ENCODE measurements at places on chromosomes 12 and 14. TPM values are rescaled to one million over a fixed set of nuclear protein-coding genes. Genes with fewer than 3 reads are reported as not detected.
A peak's percentile ranks its signal among the peaks of the same experiment; 100 is the strongest.

- peaks cover 58% of the 10 kb centered on the region for H3K4me1 ChIP-seq
- peak overlapping the region; percentile 64 for H3K4me3 ChIP-seq
- peaks cover 77% of the 10 kb centered on the region for H3K27me3 ChIP-seq
- H3K36me3 ChIP-seq, result no peaks in the 10 kb centered on the region
Measured at GRCh38 chr14:104139460-104140212, 1.2 kb downstream of the KIF26A start.

GRCh38 chr12:63362166-63362565 lies 211.2 kb upstream of the AVPR1A start:
- no peak for DNase-seq
- no peak overlapping the region for H3K27ac ChIP-seq
- H3K4me1 ChIP-seq, result no peaks in the 10 kb centered on the region
- H3K27me3 ChIP-seq, result no peaks in the 10 kb centered on the region
- no peak overlapping the region for H3K4me3 ChIP-seq

APAF1 gene
- total RNA-seq, result 40.4 TPM

DNA sequence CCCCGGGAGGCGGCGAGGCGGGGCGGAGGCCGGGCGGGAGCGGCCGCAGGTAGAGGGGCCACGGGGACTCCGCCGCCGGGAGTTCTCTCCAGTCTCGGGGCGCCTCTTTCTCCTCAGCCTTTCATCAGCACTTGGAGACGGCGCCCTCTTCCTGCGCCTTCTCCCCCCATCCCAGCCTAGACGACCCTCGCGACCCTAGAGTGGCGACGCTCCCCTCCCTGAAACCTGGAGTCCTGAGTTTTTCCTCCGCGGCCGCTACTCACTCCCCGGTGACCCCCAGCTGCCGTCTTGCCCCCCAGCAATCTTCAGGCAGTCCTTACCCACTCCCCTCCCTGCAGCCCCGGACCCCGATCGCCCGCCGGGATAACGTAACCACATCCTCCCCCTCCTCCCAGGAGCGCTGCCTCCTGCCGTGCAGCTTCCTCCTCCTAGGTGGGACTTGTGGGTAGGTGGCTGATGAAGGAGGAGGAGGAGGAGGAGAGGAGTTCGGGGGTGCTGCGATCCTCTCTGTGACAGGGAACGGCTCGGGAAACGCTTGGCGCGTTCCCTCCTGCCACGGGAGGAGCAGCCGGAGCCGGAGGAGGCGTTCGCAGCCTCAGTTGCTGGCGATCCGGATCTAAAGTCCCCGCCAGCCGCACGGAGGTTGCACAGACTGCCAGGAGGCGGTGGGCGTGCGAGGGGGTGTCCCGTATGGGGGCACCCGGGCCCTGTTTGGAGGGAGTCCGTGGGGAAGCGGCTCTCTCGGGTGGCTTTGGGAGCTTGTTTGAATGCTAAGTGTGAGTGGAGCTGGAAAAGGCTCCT lies 891 bp downstream of the PLEKHA5 start:
- H3K27me3 ChIP-seq, result no peaks in the 10 kb centered on the region
- peaks cover 3% of the 10 kb centered on the region for H3K4me1 ChIP-seq
- H3K36me3 ChIP-seq, result no peaks in the 10 kb centered on the region
- peak overlapping the region; percentile 70 for H3K4me3 ChIP-seq

GRCh38 chr14:89607453-89607852 lies 190.4 kb upstream of the FOXN3 start:
- H3K36me3 ChIP-seq, result no peaks in the 10 kb centered on the region
- H3K27ac ChIP-seq, result no peak overlapping the region
- H3K27me3 ChIP-seq, result no peaks in the 10 kb centered on the region

ITGB7 gene
- 75.5 TPM for total RNA-seq

- DNase-seq, result no peak
- no peaks in the 10 kb centered on the region for H3K4me1 ChIP-seq
- no peaks in the 10 kb centered on the region for H3K36me3 ChIP-seq
- H3K27me3 ChIP-seq, result no peaks in the 10 kb centered on the region
Measured at GRCh38 chr12:125271892-125272291, 206.7 kb downstream of the AACS start.

GRCh38 chr14:105839425-105840265 lies 313.3 kb downstream of the TMEM121 start:
- no peak overlapping the region for H3K27ac ChIP-seq
- H3K36me3 ChIP-seq, result no peaks in the 10 kb centered on the region
- no peak for DNase-seq
- no peak overlapping the region for H3K4me3 ChIP-seq
- H3K4me1 ChIP-seq, result no peaks in the 10 kb centered on the region

SLC17A8 gene
- not detected for total RNA-seq

- peak overlapping the region; percentile 36 for H3K27ac ChIP-seq
- peaks cover 3% of the 10 kb centered on the region for H3K27me3 ChIP-seq
- no peaks in the 10 kb centered on the region for H3K4me1 ChIP-seq
- H3K4me3 ChIP-seq, result no peak overlapping the region
- no peaks in the 10 kb centered on the region for H3K36me3 ChIP-seq
Measured at GRCh38 chr12:9244894-9245293, 36.7 kb upstream of the PZP start.

KRT81 gene
- not detected for total RNA-seq

GRCh38 chr12:114368685-114369452 lies 37.1 kb downstream of the TBX5 start:
- no peaks in the 10 kb centered on the region for H3K4me1 ChIP-seq
- H3K4me3 ChIP-seq, result no peak overlapping the region
- no peak overlapping the region for H3K27ac ChIP-seq
- no peaks in the 10 kb centered on the region for H3K27me3 ChIP-seq
- no peak for DNase-seq
- no peaks in the 10 kb centered on the region for H3K36me3 ChIP-seq

APOLD1 gene
- 21.4 TPM for total RNA-seq

DIO3 gene
- 0.20 TPM for total RNA-seq

DNA sequence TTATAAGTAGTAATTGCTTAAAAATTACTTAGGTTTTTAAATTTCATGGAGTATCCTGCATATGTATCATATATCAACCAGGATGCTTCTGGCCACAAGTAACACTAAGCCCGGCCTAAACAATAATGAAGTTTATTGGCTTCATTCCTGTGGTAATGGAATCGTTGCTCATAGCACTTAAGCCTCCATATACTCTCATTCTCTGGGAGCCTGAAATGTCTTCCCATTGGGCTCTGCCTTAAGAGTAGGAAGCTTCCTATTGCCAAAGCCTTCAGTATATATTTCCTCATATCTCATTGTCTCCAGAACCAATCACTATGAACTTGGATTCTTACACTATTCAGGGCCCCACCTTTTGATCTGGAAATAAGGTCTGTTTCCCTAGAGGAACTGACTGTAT lies 83.8 kb upstream of the DNM1L start:
- no peak for DNase-seq
- H3K4me3 ChIP-seq, result no peak overlapping the region
- H3K27ac ChIP-seq, result no peak overlapping the region
- no peaks in the 10 kb centered on the region for H3K4me1 ChIP-seq
- no peaks in the 10 kb centered on the region for H3K36me3 ChIP-seq
- no peaks in the 10 kb centered on the region for H3K27me3 ChIP-seq

DNA sequence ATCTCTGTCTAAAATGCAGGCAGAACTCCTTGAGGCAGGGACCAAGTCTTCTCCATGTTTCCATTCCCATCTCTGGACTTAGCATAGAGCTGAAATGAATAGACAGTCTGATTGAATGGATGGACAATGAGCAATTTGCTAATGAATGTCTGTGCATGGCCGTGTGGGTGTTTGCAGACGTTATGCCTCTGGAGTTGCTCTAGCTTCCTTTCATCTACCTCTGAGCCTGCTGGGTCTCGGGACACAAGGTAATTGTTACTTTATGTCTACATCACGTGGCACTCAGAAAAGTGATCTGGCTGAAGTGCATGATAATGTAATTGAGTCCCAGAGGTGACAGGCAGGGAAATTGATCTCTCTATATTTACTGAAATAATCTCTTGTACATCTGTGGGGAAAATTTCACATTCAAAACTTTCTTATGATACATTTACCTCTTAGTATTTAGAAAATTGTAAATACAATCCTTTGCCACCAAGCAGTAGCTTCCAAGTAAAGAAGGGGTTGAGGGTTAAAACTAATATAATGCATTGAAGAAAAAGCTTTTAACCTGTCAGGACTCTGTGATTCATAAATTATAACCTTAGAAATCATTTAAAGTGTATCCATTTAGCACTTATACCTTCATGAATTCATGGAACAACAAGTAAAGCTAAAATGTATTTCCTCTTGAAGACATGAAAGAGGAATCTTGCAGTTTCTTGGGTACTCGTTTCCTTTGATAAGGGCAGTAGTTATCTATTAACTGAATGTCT lies 424.1 kb downstream of the APAF1 start:
- H3K4me1 ChIP-seq, result no peaks in the 10 kb centered on the region
- no peak overlapping the region for H3K27ac ChIP-seq
- H3K36me3 ChIP-seq, result no peaks in the 10 kb centered on the region
- no peak overlapping the region for H3K4me3 ChIP-seq
- H3K27me3 ChIP-seq, result no peaks in the 10 kb centered on the region

DNA sequence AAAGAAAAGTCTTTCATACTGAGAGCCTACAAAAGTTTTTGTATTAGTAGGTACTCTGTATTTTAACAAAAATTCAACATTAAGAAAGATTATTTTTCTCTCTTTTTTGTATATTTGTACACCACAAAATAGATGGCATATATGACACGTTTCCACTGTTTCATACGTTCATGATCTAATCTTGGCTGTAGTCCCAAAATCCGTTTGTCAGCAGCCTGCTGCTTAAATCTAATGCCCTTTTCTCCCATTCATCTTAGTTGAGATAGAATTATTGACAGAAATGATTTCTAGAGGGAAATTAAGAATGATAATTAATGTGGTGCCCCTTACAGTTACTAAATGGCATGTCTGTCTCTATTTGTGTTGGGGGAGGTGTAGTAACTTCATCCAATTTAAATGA lies 140.7 kb upstream of the NOVA1 start:
- H3K36me3 ChIP-seq, result no peaks in the 10 kb centered on the region
- H3K4me3 ChIP-seq, result no peak overlapping the region
- no peaks in the 10 kb centered on the region for H3K27me3 ChIP-seq
- no peaks in the 10 kb centered on the region for H3K4me1 ChIP-seq

DEGS2 gene
- total RNA-seq, result 1.2 TPM

DNA sequence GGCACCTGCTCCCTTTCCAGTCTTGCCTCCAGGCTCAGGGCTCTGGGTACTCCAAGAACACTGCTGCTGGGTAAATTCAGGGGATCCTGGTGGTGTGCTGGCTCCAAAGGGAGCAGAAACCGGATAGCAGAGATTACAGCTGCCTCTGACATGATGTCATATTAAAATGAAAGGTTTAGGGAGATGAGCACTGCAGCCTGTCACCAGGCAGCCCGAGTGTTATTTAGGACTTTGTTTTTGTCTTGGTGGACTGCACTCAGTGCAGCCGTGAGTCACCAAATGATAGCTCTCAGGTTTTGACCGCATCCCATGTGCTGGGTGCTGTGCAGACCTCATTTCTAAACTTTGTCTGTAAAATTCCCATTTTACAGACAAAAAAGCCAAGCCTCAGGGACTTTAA lies 266.0 kb upstream of the CRY1 start:
- H3K4me1 ChIP-seq, result no peaks in the 10 kb centered on the region
- no peak for DNase-seq
- peaks cover 2% of the 10 kb centered on the region for H3K27me3 ChIP-seq
- H3K27ac ChIP-seq, result no peak overlapping the region
- no peak overlapping the region for H3K4me3 ChIP-seq

- no peaks in the 10 kb centered on the region for H3K27me3 ChIP-seq
- DNase-seq, result no peak
- H3K4me3 ChIP-seq, result no peak overlapping the region
- H3K27ac ChIP-seq, result no peak overlapping the region
Measured at GRCh38 chr12:97630875-97631274, 168.3 kb downstream of the RMST start.

DNA sequence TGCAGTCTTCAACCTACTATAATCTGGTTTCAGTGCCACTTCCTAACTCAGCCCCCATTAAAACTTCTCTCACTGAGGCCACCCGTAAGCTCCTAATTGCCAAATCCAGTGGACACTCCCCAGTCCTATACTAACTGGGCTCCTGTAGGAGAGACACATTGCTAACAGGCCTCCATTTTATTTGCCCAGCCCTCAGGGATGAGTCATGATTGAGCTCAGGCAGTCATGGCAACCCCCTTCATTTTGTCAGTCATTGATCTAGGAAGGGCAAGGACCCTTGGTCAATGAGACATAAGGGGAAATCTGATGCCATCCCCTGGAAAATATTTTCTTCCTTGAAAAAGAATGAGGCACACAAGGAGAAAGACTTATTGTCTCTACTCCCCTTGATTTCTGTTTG lies 70.1 kb upstream of the HIF1A start:
- no peak for DNase-seq
- no peak overlapping the region for H3K27ac ChIP-seq
- H3K4me1 ChIP-seq, result no peaks in the 10 kb centered on the region
- H3K36me3 ChIP-seq, result no peaks in the 10 kb centered on the region
- H3K4me3 ChIP-seq, result no peak overlapping the region

DNA sequence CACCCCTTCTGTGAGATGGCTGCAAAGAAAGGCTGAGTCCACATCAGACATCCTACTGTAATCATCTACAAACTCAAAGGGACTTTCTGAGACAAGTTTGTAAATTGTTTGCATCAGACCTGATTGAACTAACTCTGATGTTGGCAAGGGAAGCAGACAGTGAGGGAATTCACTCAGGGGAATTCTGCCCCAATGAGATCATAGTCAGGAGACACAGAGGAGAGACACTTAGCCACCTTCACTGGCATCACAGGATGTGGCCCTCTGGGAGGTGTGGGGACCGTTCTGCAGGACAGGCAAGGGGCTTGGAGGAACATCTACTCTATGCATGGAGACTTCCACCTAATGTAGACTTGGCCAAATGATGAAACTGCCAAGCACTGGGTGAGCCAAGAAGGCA lies 70.7 kb upstream of the DDX11 start:
- no peaks in the 10 kb centered on the region for H3K36me3 ChIP-seq
- no peak overlapping the region for H3K4me3 ChIP-seq
- H3K27ac ChIP-seq, result no peak overlapping the region
- peak; percentile 49 for DNase-seq
- no peaks in the 10 kb centered on the region for H3K27me3 ChIP-seq

GLT8D2 gene
- total RNA-seq, result 0.57 TPM

ZFHX2 gene
- total RNA-seq, result 2.9 TPM

GRCh38 chr12:47935184-47935583 lies 28.2 kb upstream of the TMEM106C start:
- no peak for DNase-seq
- H3K27ac ChIP-seq, result no peak overlapping the region
- no peak overlapping the region for H3K4me3 ChIP-seq
- peaks cover 3% of the 10 kb centered on the region for H3K4me1 ChIP-seq

FAIM2 gene
- 3.2 TPM for total RNA-seq

AQP6 gene
- total RNA-seq, result 0.36 TPM

- H3K4me3 ChIP-seq, result no peak overlapping the region
- no peak overlapping the region for H3K27ac ChIP-seq
- no peaks in the 10 kb centered on the region for H3K4me1 ChIP-seq
- H3K36me3 ChIP-seq, result no peaks in the 10 kb centered on the region
- DNase-seq, result no peak
Measured at GRCh38 chr14:55858604-55859003, 259.6 kb upstream of the PELI2 start.

GRCh38 chr14:95713596-95714371 lies at the start of gene TCL1A:
Gene TCL1A (minus strand): TSS chr14:95714125. CDS start chr14:95714066, 59 bp downstream.
- no peaks in the 10 kb centered on the region for H3K4me1 ChIP-seq
- DNase-seq, result peak; percentile 90
- peak within 1 kb of the TSS; percentile 82 for H3K27ac ChIP-seq
